NCI-H1694 (cell line): ENCODE measurements at places on chromosomes 6 and 20.
A peak's percentile ranks its signal among the peaks of the same experiment; 100 is the strongest.

GRCh38 chr6:161068321-161068741 lies 76.8 kb downstream of the MAP3K4 start:
- no peak for DNase-seq

DNA sequence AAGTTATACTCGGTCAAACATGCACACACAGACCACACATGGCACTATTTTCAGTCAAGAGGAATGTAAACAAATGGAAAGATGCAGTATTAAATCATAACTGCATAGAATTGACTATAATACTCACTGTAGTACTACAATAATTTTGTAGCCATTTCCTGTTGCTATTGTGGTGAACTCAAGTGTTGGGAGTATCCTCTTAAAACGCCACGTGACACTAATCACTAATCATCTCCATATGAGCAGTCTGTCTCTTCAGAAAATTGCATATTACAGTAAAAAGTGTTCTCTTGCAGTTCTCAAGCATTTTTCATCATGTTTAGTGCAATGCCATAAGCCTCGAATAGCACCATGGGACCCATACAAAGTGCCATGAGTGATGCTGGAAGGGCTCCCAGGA lies 258.7 kb upstream of the ID4 start:
- DNase-seq = no peak

GRCh38 chr6:7938562-7939183 lies 28.1 kb upstream of the TXNDC5 start:
- no peak for DNase-seq

GRCh38 chr6:1832358-1832757 lies 222.6 kb downstream of the FOXC1 start:
- no peak for DNase-seq

GRCh38 chr20:10508468-10509251 lies 73.6 kb downstream of the SLX4IP start:
- no peak for DNase-seq

DNA sequence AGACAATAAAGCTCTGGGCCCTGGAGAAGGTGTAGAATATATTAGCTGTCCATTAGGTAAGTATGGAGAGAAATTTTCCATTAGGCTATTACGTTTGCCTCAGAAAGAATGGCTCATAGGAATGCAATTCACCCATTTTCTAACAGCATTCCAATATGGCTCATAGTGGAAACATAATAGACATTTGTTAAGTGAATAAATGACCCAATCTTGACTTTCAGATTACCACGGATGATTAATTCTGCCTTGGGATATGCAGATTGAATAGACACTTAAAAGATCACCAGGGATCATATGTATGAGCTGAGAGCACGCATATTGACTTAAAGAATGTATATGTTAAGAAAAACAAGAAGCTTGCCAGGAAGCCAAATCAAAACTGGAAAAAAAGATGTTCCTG lies 209.1 kb upstream of the CDYL start:
- no peak for DNase-seq

GRCh38 chr6:129331450-129332138 lies 378.4 kb downstream of the ARHGAP18 start:
- no peak for DNase-seq

GRCh38 chr6:34958734-34959133 lies 69.7 kb downstream of the ANKS1A start:
- DNase-seq = no peak

DNA sequence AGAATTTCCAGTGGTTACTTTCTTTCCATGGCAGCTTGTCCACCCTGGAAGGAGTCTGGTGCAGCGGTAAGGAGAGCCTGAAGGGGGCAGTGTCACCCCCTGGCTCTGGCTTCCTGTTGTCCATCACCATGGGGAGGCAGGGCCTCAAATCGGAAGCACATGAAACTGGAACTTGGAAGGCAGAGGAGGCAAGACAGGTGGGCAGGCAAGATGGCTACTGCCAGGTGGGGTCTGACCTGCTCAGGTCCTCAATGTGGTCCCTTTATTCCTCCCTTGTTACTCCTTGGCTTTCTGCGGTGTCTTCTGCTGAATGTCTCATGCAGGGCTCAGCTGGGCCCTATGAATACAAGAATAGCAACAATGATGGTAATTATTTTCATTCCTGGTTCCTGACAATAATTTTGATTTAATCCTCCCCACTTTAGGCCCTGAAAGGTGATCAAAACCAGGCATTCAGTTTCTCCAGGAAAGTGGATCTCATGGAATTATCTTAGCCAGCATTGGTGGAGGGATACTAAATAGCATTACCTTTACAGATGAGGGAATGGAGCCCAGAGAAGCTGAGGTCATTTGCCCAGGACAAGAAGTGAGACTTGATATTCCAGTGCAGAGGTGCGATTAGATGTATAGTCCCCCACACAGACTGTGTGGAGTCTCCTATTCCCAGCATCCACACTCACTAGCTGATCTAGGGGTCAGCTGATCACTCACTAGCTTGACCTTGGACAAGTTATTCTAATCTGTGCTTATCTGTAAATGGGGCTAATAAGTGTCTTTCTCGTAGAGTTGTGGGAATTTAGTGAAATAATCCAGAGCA lies 17.6 kb upstream of the SNAI1 start:
- DNase-seq = peak; percentile 32

DNA sequence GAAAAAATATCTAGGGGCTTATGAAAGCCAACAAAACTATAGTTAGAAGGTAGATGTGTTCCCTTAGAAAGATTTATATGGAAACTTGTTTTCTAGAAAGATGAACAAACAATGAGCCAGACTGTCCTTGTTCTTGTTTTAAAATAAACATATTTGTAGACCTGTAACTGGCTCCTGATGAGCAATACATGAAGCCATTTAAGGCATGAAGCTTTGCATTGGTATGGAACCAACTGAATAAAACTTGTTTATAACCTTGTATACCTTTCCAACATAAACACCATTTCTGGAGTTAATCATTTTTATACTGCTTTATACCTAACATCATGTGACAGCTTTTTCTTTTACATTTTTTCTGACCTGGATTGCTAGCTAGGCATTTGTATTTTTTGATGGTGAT lies 247.8 kb downstream of the PRL start:
- DNase-seq = no peak

- DNase-seq = no peak
These were observed 9.9 kb downstream of the ATXN1 start for GRCh38 chr6:16751251-16751946.

GRCh38 chr6:152893187-152893586 lies 89.7 kb downstream of the FBXO5 start:
- DNase-seq = no peak

- no peak for DNase-seq
These were observed 50.8 kb downstream of the MC3R start for GRCh38 chr20:56299362-56299761.

- DNase-seq = peak; percentile 21
These were observed 405 bp upstream of the RNF182 start for GRCh38 chr6:13924146-13924948.

- no peak for DNase-seq
These were observed 1.3 kb downstream of the CALHM5 start for GRCh38 chr6:116512734-116513133.

DNA sequence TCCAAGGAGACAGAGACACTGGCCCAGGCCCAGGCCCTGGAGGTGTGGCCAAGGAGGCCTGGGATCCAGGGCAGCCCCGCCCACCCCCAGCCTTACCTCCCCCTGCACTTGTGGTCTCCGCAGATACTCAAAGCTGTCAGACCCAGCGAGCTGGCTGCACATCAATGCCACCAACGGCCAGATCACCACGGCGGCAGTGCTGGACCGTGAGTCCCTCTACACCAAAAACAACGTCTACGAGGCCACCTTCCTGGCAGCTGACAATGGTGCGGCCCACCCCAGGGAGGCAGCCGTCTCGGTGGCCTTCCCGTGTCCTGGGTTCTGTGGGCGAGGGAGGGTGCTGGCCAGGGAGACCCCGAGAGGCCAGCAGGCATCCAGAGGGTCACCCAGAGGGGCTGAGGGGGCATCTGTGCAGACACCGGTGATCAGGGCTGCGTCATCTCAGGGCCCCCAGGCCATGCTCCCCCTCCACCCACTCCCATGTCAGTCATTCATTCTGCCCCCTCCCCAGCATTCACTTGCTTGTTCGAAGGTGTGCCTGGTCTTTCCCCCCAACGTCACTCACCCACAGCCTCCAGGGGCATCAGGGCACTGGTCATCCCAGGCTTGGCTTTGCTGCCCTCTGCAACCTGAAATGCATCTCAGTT lies 141.3 kb downstream of the TAF4 start:
- no peak for DNase-seq

- DNase-seq = no peak
These were observed 127.9 kb downstream of the PXDC1 start for GRCh38 chr6:3623451-3624249.

GRCh38 chr20:39338469-39339376 lies 376.6 kb downstream of the DHX35 start:
- no peak for DNase-seq

DNA sequence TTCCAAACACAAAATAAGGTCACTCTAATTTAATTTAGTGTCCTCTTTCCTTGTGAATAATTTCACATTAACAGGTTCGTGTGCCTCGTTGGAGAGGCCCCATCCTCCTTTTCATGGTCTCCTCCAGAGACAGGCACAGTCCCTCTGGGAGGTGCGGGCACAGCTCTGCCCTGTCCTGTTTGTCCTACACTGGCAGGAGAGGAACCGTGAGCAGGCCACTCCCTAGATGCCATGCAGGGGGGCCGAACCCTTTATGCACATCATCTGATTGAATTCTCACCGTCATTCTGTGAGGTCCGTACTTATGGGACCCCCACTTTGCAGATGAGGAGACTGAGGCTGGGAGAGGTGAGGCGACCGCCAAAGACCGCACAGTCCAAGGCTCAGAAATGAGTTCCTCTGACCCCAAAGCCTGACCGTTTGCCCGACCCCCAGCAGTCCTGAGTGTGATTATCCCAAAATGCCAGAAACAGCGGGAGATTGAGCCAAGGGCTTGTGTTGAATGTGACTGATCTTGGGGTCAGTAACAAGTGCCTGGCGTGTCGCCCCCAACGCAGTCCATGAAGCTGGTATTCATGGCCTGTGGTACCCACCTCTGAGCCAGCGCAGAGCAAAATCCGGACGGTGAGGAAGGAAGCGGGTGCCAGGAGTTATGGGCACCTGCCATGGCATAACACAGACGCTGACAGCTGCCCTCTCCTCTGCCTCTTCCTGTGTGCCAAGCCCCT lies 43.5 kb downstream of the PMEPA1 start:
- DNase-seq = no peak

DNA sequence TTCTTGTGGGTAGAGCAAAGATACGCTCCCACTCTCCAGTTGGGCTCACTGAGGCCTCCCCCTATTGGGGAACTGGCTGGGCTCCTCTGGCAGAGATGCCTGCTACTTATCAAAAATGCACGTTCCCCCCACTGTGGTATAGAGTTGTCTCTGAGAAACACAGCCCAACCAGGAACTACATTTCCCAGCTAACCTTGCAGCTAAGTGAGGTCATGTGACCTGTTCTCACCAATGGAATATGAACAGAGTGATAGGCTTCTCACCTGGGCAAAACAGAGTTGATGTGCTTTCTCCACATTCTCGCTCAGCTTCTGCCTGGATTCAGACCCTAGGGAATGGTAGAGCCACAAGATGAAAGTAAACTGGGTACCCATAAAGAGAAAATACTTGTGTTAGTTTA lies 49.1 kb upstream of the PTPRT start:
- DNase-seq = no peak

GRCh38 chr6:110558575-110558974 lies 82.2 kb upstream of the SLC22A16 start:
- no peak for DNase-seq

DNA sequence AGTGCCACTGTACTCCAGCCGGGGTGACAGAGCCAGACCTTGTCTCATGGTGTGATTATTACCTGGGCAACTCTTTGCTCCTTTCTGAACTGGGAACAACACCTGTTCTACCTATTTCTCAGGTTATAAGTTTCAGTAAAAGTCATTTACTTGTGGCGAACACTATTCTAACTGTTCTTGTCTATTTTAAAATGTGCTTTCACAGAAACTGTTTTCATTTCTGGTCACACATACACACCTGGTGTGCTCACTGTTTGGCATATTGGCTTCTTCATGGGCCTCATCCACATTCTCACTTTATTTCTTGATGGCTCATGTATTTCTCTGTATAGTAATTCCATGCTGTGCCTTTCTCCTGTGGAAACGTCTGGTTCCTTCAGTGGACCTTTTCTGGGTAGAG lies 30.5 kb upstream of the XRN2 start:
- DNase-seq = no peak

DNA sequence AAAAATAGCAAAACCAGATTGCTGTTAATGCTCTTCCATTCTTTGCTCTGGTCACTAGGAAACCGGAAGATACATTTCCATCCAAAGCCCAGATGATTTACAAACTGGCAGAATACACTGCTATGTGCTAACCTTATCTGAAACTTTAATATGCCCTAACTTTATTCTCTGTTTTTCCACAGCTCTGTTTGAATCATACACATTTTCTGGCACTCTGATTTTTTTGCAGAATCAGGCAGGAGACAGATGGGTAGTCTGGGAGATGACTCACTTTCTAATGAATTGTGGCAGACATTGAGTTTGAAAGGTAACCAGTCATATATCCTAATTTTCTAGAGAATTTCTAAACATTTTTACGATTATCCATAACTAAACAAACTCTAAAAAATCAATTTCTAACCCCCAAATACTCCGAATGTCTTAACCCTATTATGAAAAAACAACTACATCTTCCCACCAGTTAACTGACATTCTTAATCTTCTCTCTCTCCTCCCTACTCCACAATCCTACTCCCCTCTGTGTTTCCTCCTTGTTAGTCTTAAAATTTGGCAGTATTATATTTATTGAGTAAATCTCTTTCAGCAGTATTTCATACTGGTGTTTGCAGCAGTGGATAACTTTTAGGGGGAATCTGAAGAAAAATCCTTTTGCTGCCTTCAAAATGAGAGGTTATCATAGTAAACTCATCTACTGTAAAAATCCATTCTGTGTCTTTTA lies 63.5 kb downstream of the MAN1A1 start:
- no peak for DNase-seq

DNA sequence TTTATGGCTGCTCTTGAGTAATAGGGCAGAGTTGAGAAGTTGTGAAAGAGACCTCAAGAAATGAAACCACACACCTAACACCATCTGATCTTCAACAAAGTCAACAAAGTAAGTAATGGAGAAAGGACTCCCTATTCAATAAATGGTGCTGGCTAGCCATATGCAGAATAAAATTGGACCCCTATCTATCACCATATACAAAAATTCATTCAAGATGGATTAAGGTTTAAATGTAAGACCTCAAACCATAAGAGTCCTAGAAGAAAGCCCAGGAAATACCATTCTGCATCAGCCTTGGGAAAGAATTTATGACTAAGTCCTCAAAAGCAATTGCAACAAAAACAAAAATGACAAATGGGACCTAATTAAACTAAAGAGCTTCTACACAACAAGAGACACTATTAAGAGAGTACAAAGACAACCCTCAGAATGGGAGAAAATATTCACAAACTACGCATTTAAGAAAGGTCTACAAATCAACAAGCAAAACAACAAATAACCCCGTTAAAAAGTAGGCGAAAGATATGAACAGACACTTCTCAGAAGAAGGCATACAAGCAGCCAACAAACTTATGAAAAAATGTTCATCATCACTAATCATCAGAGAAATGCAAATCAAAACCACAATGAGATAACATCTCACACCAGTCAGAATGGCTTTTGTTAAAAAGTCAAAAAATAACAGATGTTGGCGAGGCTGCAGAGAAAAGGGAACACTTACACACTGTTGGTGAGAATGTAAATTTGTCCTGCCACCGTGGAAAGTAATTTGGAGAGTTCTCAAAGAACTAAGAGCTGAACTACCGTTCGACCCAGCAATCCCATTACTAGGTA lies 4.0 kb downstream of the MAP3K5 start:
- DNase-seq = no peak
